ENCODE measurements at places on chromosomes 4 and X. TPM values are rescaled to one million over a fixed set of nuclear protein-coding genes. Genes with fewer than 3 reads are reported as not detected.

DNA sequence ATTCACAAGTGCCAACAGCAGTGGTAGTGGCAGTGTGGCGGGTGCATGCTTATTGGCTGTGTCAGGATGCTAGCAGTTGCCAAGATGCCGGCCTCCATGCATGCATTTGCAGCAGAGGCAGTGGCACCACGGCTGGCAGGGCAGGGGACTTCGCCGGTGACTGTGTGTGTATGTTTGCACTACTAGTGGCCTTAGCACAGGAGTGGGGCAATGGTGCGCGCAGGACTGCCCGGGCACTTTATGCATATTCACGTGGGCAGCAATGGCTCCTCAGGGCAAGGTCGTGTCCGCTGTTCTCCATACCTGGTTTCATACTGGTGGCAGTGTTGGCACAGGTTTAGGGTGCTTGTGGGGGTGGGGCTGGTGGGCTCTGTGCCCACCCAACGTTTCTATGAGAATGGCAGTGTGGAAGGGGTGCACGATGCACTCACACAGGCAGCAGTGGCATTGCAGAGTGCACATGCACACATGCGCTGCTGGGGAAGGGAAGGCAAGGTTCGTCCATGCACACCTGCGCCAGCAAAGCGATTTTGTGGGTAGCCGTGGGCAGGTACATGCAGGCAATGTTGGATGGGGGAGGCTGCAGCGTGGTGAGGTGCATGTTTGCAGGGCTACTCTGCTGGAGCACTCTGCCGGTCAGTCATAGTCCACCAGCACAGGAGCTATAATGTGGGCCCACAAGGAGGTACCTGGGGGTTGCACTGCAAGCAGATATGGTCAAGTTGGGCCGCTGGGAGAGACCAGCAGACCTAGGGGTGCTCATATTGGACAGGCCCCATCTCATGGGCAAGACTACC is 338.9 kb upstream of the TECRL start:
- no peak for DNase-seq

DNA sequence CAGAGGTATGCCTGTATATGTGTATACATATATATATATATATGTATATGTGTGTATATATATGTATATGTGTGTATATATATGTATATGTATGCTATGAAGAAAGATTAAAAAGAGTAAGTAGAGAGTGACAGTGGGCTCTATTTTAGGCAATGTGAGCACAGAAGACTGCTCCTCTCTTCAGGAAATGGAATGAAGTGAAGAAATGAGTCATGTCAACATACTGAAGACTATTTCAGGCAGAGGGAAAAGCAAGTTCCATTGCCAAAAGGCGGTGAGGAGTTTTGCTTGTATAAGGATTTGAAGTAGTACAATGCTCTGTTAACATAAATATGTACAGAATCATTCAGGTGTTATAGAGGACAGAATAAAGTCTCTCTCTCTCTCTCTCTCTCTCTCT is 773.2 kb upstream of the FTHL17 start:
- DNase-seq = no peak

DNA sequence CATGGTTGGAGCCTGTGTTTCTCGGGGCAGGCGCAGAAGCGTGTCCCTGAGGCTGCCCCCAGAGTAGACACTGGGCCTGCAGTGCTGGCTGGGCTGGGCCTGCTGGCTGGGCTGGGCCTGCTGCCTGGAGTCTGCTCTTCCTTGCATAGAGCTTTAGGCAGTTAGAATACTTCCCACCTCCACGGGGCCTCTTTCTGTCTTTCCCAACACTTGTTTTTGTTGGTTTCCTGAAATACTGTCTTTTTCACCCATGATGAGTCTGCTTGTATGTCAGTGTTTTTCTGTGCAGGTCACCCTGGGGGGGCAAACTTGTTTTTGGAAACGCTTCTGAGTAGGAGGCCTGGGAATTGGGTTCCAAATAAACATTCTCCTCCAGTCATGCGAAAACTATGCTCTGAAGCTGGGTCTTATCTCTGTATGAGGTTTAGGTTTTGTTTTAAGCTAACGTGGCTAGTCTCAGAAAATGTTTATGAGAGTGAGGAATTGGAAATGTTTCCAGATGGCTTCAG is 32.2 kb downstream of the TRMT44 start:
- peak; percentile 62 for DNase-seq

GRCh38 chrX:16931371-16931770 is 15.1 kb upstream of the REPS2 start:
- no peak for DNase-seq

DNA sequence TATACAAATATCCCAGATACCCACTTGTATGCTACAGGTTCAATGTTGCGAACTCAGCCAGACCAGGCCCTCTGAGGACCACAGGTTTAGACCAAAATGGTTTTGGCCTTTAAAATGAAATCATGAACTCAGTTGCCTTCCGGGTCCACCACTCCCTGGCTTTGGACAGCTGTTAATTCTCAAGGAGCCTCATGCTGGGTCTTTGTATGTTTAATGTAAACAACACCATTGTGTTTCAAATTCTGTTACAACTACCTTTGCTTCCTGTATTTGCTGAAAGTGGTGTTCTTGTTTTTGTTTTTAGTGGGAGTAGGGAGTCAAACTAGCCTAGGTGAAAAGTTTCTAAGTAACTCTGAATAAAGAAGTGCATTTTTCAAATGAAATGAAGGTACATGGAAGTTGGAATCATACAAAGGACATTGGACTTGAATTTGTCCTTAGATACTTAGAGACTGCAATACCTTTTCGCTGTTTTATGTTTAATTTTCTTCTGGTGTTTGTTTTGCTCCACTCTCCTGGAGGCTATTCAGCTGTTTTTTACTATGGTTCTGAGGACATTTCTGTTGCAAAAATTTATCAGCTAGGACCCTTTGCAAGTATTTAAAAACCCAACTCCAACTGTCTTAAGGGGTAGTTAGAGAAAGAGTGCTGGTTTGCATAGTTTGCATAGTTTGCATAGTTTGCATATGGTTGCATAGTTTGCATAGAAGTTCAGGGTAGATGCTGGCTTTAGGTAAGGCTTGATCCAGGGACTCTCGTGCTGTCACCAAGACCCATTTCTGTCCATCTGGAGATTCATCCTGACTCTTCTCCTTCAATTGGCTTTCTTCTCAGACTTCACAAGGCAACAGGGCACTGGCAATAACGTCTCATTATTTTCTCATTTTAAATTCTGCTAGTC is 70.1 kb downstream of the MID1IP1 start:
- no peak for DNase-seq

GRCh38 chr4:155371432-155372043 is 5.2 kb downstream of the MAP9 start:
- no peak for DNase-seq

- no peak for DNase-seq
These were observed 98.0 kb downstream of the MAML3 start for GRCh38 chr4:140056015-140056414.

DNA sequence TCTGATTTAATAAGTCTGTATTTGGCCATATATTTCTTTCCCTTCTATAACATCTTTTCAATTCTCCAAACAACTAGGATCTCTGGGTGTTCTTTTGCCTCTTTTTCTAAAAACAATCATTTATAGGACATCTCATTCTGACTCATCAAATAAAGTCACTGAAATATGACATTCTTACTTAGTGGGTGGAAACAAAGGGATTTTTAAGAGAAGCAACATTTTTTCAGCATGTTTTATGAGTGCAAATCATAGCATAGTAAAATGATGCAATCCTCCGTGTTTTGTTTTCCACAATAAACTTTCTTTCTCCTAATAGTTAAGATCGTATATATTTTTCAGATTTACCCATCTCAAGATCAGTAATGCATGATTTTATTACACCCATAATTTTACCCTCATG is 179.8 kb downstream of the SPCS3 start:
- no peak for DNase-seq

DNA sequence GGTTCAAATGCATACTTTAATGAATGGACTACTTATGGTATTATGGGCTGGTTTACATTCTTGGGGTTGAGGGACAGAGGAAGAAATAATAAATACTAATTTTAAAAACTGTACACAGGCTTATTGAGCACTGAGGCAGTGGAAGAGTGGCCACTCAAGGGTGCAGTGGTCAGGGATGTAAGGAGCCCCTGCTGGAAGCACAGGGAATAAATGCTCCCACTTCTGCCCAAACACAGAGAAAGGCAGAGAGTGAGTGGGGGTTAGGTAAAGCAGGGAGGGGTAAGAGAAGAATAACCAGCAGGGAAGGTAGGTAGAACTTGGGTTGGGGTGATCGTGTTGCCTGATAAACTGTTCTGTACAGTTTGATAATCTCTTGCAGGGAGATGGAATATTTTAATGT is 60.0 kb downstream of the GAB1 start:
- DNase-seq = no peak

DNA sequence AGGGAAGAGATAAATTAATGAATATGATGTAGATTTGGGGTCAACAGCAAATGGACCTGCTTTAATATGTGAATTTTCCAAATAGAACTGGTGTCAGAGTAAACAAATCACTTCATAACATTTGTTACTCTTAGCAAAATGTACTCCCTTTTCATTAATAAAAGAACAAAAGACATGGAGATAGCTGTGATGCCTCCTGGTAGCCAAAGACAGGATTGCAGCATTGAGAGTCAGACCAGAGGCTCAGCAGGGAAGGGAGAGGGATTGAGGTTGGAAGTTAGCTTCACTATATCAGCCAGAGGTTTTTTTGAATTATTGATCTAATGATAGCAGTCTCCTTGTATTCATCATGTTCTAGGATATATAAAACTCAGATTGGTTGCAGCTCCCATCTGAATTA is 17.4 kb upstream of the RAB40A start:
- no peak for DNase-seq

DNA sequence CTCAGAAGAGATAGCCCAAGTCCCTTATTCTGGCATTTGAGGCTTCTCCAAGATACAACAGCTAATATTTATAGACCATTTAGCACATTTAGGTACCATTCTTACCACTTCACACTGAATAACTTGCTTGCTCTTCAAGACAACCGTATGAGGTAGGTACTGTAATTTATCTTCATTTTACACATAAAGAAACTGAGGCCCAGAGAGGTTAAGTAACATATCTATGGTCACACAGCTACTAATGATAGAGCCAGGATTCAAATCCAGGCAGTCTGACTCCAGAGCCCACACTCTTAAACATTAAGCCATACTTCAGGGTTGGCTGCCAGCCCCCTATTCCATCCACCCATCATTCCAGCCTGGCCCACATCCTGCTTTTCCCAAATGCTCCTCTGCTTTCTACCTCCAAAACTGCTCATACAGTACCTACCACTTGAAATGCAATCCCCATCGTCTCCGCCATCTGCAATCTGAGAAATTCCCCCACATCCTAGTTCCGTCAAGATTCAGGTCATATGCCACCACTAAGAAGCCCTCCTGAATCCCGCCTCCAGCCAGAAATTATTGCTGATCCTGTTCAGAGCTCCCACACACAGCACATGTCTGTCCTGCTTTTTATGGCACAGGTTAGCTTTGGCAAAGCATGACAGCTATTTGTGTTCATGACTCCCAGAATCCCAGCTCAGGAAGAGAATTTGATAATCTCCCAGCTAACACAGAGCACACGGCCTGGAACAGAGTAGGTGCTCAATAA is 23.5 kb downstream of the IQSEC2 start:
- DNase-seq = no peak

DNA sequence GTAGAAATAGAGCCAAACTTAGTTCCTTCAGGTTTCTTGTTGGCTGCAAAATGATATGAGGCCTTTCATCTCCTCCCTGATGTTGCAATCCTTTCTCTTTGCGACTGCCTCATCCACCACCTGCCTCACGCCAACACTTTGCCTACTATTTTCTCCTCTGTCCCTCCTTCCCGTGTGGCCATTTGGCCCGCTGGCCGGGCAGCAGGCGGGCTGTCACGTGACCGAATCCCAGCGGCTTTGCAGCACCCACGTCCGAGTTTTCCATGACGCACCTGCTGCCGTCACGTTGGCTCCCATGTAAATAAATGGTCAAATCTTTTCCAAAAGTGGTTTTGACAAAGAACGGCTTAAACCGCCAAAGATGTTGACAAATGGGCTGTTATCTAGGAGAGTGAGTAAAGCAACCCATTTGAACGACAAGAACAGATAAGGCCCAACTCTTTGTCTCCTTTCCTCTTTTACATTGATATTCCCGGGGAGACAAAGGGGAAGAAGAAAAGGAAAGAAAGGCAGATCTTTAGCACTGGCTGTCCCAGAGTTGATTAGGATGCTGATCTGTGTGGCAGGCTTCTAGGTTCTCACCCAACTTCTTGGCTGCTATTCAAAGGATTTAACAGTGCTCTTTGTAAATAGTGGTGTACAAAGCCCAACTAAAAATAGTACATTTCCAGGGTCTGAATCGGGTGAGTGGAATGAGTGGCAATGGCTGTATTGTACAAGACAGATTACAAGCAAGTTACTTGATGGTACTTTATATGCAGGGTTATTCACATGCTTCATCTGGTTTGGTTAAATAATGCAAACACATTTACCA is 174.2 kb upstream of the JADE1 start:
- no peak for DNase-seq

GRCh38 chr4:2287594-2287915 is 25.6 kb upstream of the MXD4 start:
- DNase-seq = no peak

- no peak for DNase-seq
These were observed 31.1 kb downstream of the NHSL2 start for GRCh38 chrX:71941776-71942175.

- DNase-seq = no peak
These were observed 95.8 kb downstream of the ATXN3L start for GRCh38 chrX:13223868-13224567.

The KLHL4 gene
- polyA plus RNA-seq = 8.9 TPM

The MMRN1 gene
- 2.9 TPM for polyA plus RNA-seq

The STATH gene
- 0.41 TPM for polyA plus RNA-seq

The TLR2 gene
- polyA plus RNA-seq = 5.0 TPM

The LRRC66 gene
- polyA plus RNA-seq = 1.2 TPM

The MSL3 gene
- polyA plus RNA-seq = 39.2 TPM

The ITIH6 gene
- 0.03 TPM for polyA plus RNA-seq

The TEC gene
- polyA plus RNA-seq = 4.2 TPM

The ZXDB gene
- 10.8 TPM for polyA plus RNA-seq

The MND1 gene
- 16.0 TPM for polyA plus RNA-seq

The PRKG2 gene
- polyA plus RNA-seq = 1.6 TPM

The ADH1A gene
- polyA plus RNA-seq = 1.5 TPM

The ALPK1 gene
- polyA plus RNA-seq = 9.8 TPM

The KLHL34 gene
- polyA plus RNA-seq = 0.06 TPM

The SMAD1 gene
- polyA plus RNA-seq = 69.4 TPM

The RPS6KA6 gene
- polyA plus RNA-seq = 16.2 TPM
